ENCODE measurements at places on chromosomes 1 and 21. TPM values are rescaled to one million over a fixed set of nuclear protein-coding genes. Genes with fewer than 3 reads are reported as not detected.

Gene PPFIA4
- 28.9 TPM for total RNA-seq

DNA sequence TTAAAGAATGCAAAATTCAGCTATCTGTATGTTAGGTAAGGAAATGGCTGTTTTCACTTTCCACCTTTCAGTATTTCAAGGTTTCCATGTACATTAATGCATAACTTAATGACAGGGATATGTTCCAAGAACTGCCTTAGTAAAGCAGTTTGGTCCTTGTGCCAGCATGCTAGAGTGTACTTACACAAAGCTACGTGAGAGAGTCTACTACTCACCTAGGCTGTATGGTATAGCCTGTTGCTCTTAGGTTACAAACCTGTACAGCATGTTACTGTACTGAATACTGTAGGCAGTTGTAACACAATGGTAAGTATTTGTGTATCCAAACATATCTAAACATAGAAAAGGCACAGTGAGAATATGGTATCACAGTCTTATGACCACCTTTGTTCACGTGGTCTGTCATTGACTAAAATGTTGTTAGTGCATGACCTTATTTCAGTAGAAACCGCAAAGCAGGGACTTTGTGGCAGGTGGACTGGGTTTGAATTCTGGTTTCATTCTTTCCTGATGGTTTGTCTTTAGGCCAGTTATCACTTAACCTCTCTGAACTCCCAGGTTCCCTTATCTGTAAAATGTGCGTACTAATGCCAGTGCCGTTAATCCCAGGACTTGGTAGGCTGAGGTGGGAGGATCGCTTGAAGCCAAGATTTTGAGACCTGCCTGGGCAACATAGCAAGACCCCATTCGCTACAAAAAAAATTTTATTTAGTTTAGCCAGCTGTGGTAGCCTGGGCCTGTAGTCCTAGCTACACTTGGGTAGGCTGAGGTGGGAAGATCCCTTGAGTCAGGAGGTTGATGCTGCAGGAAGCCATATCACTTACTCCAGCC, 4.9 kb downstream of the SMYD2 start:
- DNase-seq, result no peak

- no peak for DNase-seq
Measured at GRCh38 chr1:23339632-23340031, 4.5 kb downstream of the HNRNPR start.

Gene FOXO6
- total RNA-seq, result 0.20 TPM

DNA sequence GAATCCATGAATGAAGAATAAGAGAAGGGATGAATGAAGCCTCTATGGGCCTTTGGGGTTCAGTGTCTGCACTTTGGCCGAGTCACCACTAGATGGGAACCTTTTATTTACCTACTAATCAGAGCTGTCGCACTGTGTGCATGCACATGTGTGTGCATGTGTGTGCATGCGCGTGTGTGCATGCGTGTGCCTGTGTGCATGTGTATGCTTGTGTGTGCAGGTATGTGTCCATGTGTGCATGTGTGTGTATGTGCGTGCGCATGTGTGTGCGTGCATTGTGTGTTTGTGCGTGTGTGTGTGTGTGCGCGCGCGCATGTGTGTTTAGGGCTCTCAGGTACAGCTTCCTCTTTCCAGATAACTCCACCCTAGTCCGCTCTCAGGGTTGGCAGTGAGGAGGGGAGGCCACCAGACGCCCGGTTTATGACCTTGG, 20.4 kb upstream of the UBXN10 start:
- peak; percentile 30 for DNase-seq

GRCh38 chr1:228148935-228149405, 760 bp upstream of the GJC2 start:
- no peak for DNase-seq

DNA sequence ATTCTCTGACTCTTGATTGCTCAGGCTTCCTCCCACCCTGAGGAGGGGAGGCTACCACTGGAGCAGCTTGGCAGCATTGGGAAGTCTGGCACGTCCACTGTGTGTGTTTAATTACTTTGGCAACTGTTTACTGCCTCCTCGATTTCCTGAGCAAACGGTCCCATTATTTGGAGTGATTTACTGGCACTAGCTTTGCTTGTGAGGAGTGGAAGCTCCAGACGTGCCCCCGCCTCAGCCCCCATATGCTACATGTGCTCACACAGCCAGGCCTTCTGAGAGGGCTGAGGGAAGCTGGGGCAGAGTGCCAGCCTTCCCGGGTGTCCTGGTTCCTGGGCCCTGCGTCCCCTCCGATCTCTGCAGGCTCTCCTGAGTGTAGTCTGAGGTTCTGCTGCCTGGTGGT, 306.2 kb downstream of the PTPRU start:
- DNase-seq, result no peak

Gene CA6
- total RNA-seq, result 0.18 TPM

DNA sequence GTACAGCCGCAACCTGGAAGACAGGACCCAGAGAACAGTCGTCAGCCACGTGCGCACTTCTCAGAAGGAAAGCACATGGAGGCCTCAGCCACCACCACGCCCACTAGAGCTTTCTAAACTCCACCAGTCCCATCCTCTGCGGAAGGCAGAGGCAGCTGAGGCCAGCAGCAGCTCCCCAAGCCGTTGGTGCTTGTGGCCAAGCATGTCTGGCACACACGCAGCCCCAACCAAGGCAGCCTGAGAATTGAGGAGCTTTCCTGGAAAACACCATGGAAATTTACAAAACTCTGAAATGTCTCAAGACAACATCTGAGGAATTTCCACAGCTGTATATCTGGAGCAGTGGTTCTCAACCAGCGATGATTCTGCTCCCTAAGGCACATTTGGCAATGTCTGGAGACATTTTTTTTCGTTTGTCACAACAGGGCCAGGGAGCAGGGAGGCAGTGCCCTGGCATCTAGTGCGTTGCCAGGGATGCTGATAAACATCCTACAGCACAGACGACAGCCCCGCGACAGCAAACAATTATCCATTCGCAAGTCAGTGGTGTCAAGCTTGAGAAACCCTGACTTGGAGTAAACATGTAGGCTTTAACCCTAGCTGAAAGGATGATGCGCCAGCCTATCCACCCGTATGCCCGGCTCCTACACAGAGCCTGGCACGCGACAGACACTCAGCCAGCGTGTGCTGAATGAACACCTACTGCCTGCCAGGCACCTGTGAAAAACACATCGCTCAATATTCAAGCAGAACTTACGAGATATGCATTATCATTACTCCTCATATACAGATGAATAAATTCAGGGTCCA, 24.7 kb downstream of the NPHP4 start:
- no peak for DNase-seq

DNA sequence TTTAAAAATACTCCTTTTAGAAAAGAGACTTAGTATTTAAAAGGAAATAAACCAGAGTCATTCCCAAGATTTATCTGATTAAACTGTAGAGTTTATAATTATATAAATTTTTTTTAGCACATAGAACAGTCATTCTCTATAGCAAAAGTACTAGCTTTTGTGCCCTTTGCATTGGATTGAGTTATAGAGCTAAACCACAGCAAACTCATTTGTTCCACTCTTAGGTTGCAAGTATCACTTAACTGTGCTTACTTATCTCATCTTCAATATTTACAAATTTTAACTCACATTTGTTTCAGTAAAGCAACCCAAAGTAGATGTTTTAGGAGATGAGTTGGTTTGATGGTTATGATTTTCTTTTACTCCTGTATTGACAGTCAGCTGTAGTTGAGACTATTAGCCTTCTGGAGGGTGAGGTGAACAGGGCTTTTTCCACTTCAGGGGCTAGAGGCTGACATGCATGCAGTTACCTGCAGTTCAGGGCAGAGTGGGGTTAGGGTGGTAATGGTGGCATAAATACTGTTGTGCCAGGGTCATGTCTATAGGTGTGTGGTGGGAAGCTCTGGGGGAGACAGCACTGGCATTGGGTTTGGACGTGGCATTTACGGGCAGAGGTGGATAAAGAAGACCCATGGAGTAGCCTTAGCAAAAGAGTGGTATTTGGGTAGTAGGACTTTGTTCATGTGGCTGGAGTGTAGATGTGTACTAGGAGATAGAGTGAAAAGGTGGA, 42.1 kb downstream of the DYRK1A start:
- no peak for DNase-seq

GRCh38 chr1:12436345-12436658, 181.7 kb downstream of the DHRS3 start:
- no peak for DNase-seq

GRCh38 chr1:39694026-39694425, 2.8 kb upstream of the HPCAL4 start:
- no peak for DNase-seq

DNA sequence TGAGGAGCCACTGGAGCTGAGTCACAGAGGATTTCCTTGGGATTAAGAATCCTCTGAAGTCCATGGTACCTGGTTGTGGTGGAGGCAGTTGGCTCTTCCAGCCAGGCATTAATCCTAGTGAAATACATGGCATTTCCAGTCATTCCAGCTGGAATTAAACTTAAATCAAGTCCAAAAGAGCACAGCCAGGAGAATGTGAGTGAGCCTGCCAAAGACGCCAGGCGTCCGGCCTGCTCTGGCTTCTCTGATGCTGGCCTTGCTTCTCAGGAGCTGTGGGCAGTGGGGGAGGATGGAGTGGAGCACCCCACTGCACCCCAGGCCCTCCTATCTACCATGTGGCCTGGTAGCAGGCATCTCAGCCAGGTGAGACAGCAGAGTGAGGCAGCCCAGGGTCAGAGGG, 23.4 kb upstream of the TENT5C start:
- no peak for DNase-seq

Gene RGS8
- not detected for total RNA-seq

Gene KRTAP11-1
- total RNA-seq, result not detected

GRCh38 chr1:22295856-22296255, 153.0 kb upstream of the WNT4 start:
- no peak for DNase-seq

DNA sequence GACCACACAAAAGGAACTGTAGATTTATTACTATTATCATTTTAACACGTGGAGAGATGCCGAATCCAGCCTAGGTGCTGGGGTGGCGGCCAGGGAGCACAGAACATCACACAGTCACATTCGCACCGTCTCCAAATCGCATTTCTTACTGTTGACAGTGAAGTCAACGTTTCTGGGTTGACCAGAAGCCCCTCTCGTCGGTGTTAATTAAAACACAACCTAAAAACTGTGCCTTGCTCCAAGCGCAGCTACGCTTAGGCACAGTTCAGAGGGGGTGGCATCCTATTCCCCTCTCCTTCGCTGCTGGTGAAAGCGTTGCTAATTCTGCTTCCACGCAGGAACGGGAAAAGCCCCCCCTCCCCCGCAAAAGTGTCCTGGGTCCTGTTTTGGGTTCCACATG, 4.1 kb downstream of the RIPK4 start:
- no peak for DNase-seq

Gene PRSS38
- total RNA-seq, result not detected

Gene LCE1C
- not detected for total RNA-seq

DNA sequence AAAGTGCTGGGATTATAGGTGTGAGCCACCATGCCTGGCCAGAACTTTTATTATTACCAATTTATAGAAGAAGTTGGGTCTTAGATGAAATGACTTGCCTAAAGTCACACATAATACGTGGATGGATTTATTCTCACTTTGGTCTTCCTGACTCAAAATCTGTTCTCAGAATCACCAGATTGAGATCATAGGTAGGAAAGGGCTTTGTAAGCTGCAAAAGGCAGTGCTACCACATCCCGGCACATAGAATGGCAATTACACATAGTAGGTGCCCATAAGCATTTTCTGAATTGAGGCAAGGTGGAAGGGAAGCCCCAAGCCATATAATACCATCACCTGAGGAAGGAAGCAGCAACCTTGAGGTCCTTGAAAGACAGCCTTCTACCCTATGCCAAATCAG, 8.2 kb upstream of the CAPZB start:
- DNase-seq, result no peak

DNA sequence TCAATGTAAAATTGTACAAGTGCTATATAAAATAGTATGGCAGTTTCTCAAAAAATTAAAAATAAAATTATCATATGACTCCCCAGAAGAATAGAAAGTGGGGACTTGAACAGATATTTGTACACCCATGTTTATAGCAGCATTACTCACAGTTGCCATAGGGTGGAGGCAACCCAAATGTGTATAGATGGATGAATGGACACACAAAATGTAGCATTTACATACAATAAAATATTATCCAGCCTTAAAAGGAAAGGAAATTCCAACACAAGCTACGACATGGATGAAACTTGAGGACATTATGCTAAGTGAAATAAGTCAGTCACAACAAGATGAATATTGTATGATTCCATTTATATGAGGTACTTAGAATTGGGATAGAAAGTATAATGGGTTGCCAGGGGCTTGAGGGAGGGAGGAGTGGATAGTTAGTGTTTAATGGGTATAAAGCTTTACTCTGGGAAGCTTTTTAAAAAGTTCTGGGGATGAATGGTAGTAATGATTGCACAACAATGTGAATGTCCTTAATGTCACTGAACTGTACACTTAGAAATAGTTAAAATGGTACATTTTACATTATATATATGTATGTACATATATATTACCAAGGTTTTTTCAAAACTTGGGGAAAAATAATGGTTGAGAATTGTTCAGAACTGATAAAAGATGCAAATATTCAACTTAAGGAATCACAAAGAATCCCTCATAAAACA, 53.0 kb upstream of the ADORA3 start:
- no peak for DNase-seq

DNA sequence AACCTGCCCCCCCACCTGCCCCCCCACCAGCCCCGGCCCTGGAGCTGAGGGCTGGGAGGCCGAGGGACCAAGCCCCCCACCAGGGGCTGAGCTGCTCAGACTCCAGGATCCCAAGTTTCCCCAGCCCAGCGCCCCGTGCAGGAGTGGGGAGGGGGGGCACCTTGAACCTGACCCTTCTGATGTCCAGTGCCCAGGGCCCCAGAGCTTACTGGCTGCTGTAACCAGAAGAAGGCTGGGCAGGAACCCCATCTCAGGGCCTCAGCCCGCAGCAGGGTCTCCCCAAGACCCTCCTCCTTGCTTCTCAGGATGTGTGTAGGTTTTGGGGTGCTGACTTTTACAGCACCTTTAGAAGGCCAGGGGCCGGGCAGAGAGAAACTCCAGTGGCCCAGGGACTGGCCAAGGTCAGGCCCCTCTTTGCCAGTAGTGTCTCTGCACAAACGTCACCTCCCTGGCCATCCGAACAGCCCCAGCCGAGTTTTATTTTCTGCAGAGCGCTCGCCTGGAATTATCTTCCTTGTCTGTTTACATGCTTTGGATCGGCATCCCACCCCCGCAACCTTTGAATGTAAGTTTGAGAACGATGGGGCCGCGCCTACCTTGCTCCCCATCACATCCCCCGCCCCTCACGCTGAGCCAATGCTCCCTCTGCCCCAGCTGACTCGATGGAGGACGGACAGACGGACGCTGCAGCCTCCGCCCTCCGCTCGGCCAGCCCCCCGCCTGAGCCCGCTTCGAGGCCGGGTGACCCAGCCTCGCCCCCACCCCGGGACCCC, 70.1 kb upstream of the CASZ1 start:
- no peak for DNase-seq

DNA sequence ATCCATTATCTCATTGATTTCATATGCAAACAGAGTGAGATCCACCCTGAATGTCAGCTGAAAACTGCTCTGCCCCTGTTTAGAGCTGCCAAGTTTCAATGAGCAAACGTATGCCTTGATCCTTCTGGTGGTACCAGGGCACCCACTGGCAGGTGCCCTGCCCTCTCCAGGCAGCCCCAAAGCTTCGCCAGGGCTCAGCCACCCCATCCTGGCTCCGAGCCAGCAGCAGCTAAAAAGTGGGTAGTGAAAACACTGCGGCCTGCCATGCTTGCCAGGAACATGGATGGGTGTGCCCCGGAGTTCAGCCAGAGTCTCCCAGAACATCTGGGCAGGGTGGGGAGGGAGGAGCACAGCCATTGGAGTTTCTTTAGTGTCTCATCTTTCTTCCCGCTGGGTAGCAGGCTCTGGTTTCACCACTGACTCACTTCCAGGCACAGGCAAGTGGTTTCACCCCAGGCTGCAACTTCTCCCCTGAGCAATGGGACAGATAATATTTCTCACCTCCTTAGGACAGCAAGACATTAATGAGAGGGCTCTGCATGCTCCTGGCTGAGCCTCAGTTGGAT, 8.1 kb upstream of the LMX1A start:
- DNase-seq, result no peak

Measured in activated CD4-positive, alpha-beta memory T cell treated with anti-CD3 and anti-CD28 coated beads, Interleukin-2, amount 10 ng/mL, durations not matched to agents 7 days and 5 days (primary cell).